ENCODE measurements at places on chromosomes 13 and 19.

DNA sequence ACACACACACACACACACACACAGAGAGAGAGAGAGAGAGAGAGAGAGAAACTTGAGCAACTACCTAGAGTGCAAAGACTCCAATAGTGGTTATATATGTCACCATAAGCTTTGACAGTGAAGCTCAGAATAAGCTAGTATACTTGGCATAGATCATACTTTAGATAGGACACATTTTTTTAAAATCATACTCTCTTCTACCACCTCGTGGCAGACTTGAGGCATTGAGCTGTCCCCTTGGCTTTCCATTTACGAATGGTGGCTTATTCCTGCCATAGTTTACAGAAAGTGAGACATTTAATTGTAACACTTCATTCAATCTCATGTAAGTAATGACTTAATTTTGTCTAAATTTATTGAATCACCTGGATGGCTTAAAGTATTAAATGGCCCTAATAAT, 108.2 kb downstream of the EDNRB start:
- peak; percentile 6 for DNase-seq

GRCh38 chr19:46861691-46862502, 1.1 kb downstream of the ARHGAP35 start:
- peak; percentile 25 for DNase-seq

- DNase-seq: peak; percentile 97
Measured at GRCh38 chr19:47274071-47274890, at the start of gene INAFM1. INAFM1 (plus strand) TSS chr19:47274885; CDS start chr19:47274920, 35 bp downstream.

DNA sequence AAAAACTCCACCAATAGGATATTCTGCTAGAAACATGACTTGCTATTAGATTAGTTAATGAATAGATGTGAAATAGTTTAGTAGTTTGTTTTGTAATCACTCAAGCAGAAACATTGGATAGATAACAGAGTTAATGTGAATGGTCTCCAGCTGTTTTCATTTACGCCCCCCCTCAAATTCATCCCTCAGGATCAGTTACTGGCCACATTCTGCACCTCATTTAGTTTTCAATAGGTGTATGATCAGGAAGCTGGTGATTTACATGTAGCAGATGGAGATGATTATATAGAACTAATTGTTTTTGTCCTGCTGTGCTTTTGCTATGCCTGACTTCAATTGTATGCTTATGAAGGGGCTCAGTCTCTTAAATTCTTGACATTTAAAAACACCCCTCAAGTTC, 759.0 kb downstream of the SLITRK6 start:
- DNase-seq: no peak

DNA sequence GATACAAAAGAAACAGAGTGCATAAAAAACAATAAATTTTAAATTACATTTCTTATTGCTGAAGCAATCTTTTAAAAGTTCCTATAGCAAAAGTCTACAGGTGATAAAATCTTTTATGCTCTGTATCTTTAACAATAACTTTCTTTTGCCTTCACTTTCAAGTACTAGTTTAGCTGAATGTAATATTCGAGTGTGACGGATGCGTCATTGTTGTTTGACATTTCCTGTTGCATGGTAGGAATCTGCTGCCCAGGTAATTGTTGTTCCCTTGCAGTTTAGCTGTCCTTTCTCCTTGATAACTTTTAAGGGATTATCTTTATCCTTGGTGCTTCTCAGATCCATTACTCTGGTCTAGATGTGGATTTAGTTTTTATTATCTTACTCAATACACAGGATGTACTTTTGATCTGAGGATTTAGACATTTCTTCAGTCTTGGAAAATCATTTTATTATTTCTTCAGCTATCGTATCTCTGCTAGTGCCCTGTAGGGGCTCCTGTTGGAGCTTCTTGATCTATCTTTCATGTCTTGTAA, 2.1 kb upstream of the CPB2 start:
- DNase-seq: no peak

DNA sequence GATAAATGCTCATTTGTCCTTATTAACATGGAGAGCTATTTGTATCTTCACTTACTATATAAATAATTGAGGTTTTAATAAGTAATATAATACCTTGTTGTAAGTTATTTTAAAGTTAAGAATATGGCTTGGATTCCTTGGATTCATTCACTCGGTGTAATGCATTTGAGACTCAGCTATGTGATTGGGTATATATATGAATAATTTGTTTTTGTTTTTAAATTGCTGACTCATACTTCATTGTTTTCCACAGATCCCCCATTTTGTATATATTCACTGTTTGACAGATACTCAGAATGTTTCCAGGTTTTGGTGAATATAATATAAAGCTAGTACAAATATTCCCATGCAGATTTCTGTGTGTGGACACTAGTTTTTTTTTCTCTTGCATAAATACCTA, 6.8 kb upstream of the CEACAM18 start:
- DNase-seq: no peak

DNA sequence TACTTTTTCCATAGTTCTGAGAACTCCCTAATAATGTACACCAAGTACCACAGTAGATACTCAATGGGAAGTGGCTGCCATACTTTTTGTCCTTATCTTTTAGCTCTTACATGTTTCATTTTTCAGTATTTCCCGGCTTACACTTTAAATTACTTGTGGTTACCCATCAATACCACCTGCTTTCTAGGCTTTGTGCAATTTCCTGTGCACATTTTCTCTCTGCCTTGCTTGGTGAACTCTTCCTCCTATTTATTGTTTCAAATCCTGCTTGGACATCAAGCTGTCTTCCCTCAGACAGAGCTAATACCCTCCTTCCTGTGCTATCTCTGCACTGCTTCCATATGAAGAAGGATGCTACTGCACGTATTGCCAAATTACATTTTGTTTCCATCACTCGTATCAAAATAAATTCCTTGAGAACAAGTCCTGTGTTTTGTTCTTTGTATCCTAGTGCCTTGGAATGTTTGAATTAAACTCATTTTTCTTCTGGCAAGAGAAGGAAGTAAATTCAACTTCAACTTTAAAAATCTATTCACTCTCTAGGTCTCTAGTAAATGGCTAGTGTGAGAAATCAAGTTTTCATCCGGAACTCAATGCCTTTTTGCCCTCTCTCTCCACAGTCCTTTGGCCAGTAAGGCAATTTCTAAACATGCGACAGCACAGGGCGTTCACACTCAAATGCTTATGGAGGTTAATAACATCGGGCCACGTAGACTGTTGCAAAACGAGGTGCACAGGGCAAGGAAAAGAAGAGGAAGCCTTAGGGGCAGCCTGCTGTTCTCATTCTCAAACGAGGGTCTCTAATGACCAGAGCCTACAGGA, 5.6 kb downstream of the ZAR1L start:
- no peak for DNase-seq

DNA sequence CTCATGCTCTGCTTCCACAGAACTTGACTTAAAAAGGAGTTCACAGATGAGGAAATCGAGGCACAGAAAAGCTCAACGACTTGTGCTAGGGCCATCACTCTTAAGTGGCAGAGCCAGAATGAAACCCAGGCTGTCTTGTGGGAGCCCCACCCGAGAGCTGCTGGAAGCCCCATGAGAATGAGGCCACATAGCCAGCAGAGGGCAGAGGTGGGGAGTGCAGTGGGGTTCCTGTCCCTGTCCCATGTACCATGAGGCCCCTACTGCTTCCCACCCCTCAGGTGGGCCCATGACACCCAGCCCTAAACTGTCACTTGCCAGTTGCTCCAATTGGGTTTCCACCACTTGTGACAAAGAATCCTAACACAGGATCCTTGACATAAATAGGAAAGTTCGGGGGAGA, 175.9 kb downstream of the IRS2 start:
- peak; percentile 58 for DNase-seq

GRCh38 chr19:3712663-3713611, 4.8 kb downstream of the TJP3 start:
- no peak for DNase-seq

- no peak for DNase-seq
Measured at GRCh38 chr13:80339912-80340650, 845 bp downstream of the SPRY2 start.

DNA sequence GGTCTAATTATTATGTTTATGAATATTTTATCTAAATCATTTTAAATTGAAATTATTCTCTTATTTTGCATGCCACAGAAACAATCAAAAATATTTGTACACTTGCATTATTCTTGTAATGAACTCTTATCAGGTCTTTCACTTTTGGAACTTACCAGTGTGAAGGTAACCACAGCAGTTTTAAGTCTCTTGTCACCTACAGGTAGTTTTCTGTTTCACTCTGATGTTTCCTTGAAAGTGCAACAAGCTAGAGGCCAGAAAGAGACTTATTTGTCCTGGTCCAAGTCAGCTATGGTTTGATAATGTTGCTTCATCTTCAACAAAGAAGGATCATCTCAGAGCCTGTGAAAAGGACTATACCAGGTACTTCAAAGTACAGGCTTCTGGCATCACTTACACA, 133.4 kb upstream of the NBEA start:
- no peak for DNase-seq

DNA sequence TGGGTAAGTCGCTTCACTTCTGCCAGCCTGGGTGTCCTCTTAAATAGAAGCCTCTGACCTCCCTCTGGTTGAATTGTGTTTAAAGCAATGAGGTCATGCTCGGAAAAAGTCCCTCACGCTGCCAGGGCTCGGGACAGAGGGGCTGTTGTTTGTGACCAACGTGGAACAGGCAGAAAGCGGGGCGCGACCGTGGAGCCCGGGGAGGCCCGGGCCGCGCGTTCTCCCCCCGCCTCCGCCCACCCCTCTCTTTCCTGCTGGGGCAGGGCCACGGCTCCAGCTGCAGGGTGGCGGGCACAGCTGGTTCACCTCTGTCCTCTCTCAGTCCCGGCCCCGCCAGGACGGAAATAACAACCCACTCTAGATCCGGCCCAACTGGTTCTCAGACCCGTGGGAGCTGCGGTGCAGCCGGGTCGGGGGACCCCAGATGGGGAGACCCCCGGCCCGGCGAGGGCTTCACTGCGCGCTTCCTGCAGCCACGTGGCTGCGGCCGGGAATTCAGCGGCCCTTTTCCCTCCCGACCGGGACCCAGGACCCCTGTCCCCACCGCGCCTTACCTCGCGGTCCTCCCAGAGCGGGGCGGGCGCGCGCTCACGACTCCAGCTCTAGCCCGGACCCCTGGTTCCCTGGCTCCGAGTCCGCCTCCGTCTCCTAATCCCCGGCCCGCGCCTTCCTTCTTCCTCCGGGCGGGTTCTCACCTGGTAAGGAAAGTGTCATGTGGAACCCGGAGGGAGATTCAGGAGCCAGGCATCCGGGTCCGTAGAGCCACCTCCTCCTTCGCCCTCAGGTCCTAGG, 1.9 kb downstream of the CDC42EP5 start:
- no peak for DNase-seq

- no peak for DNase-seq
Measured at GRCh38 chr19:10815969-10816644, 19.9 kb downstream of the TMED1 start.

GRCh38 chr19:30492586-30493270, 120.5 kb downstream of the ZNF536 start:
- DNase-seq: no peak

- no peak for DNase-seq
Measured at GRCh38 chr13:94658926-94659597, 53.3 kb downstream of the SOX21 start.

- DNase-seq: no peak
Measured at GRCh38 chr19:13103581-13104359, 1.1 kb upstream of the LYL1 start.

DNA sequence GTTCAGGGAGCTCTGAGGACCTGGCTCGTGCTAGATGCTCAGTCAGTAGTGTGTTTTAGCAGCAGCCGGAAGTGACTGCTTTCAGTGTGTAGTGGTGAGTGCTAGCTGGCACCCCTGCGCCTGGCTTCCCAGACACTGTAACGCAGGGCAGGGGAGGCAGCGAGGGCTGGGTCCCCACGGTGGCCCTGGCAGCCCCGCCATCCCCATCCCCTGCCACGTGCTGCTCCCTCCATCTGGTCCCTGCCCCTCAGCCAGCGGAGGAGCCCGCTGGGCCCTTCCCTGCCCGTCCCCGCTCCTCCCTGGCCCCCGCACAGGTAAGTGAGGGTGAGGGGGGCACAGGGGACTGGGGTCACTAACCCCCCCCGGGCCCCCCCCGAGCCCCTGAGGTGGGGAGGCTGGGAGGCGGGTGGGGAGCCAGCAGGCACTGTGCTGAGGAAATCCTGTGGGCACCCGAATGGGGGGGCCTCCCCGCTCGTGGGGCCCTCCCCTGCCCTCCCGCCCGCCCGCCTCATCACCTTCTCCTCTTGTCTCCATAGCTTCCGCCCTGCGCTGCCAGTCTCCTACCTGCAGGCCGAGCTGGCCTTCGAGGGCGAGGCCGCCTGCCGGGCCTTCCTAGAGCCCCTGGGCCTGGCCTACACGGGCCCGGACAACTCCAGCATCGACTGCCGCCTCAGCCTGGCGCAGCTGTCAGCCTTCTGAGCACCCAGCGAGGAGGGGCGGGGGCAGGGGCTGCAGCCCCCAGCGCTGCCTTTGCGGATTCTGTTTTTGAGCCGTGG, 3.2 kb downstream of the LENG9 start:
- DNase-seq: no peak

GRCh38 chr13:19927117-19927748, 31.3 kb upstream of the ZMYM2 start:
- no peak for DNase-seq

DNA sequence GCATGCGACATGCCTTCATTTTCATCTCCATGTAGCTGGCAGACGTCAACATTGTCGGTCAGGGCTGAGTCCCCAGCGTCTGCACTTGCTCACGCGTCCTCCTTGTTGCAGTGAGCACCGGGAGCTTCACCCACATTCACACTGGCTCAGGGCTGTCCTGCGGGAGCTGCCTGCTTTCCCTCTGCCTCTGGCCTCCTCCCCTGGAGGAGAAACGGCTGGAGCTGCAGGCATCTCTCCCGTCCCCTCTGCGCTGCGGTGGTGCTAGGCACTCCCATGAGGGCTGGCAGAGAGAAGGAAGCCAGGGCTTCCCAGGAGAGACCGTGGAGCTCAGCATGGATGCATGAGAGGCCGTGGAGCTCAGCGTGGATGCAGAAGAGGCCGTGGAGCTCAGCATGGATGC, 18.4 kb upstream of the TMEM255B start:
- no peak for DNase-seq

- no peak for DNase-seq
Measured at GRCh38 chr19:58095328-58095727, 2.7 kb downstream of the ZSCAN18 start.

GRCh38 chr13:42373048-42373812, 101.3 kb downstream of the AKAP11 start:
- no peak for DNase-seq

Measured in DND-41 (cell line).